ENCODE measurements at places on chromosomes 4 and X.
A peak's percentile ranks its signal among the peaks of the same experiment; 100 is the strongest.

- DNase-seq: no peak
Observed at GRCh38 chr4:153207027-153207426, 2.8 kb downstream of the TRIM2 start.

DNA sequence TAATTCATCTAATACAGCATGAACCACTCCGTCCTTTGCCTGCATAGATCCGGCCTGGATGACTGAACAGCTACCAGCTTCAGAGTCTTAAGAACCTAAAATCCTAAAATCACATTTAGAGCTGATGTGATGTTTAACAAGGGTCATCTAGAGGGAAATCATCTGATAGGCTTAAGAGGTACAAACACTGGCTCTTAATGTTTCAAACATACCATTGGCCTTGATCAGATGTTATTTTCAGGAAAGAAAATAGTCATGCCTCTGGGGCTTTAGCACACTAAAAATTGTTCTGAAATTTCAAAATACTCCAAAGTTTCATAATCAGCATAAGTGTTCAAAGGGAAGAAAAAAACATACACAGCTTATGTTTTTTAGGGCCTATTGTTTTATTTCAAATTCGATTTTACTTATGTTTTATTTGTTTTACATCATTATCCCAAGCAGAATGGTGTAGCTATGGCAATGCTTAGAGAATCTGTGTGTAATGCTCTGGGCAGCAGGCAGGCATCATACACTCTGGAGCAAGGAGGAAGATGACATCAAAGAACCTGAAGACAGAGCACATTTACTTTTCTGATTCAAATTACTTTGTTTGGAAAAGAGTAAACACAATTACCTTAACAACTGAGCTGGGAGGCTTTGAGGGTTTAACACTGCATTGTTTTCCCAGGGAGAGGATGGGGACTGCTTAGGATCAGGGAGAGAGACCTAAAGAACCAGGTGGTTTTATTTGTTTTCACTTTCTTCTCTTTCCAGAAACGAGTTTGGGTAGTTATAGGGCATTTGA is 25.3 kb upstream of the LEF1 start:
- DNase-seq: no peak

DNA sequence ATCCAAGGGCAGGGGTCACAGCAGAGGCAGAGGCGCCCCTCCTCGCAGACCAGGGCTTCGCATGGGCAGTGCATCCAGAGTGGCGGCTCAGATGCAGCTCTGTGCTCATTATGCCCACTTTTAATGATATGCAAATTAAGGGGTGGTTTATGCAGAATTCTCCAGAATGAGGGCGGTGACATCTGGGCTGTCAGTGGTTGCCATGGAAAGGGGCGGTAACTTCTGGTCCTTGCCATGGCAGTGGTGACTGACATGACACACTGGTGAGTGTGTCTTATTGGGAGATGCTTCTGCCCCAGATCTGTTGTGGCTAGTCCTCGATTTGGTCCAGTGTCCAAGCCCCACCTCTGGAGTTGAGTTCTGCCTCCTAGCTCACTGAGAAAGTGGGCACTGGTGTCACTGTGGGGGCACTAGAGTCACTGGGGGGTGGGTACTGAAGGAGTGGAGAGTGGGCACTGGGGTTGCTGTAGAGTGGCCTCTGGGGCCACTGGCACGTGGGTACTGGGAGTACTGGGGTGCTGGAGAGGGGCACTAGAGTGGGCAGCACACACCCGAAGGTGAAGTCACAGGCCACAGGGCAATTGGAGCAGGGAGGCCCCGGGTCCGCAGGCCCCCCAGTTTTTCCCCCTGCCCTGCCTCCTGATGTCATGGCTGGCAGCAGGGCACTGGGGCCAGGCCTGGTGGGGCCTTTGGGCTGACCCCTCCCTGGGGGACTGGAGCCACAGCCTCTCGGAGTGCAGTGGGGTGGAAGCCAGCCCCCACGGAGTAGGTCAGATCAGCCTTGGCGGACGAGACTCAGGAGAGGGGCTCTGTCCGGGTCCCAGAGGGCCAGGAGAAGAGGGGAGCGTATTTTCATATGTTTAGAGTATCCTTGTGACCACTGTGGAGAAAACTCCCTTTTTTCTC is 98.6 kb upstream of the NKX1-1 start:
- no peak for DNase-seq

DNA sequence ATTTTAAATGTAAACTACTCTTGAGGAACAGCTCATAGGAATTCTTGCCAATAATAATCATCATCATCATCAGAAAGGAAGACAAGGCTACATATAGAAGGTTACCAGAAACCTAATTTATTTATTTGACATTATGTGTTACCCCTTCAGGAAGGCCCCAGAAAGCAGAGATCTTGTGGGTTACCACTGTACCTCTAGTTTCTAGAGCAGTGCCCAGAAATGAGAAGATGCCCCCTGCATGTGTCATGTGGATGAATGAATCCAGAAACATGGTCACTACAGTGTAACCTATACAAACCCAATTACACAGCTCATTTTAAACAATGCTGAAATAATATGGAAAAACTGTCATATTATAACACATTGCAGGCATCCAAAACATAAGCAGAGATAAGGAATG is 70.4 kb downstream of the ARAP2 start:
- no peak for DNase-seq

DNA sequence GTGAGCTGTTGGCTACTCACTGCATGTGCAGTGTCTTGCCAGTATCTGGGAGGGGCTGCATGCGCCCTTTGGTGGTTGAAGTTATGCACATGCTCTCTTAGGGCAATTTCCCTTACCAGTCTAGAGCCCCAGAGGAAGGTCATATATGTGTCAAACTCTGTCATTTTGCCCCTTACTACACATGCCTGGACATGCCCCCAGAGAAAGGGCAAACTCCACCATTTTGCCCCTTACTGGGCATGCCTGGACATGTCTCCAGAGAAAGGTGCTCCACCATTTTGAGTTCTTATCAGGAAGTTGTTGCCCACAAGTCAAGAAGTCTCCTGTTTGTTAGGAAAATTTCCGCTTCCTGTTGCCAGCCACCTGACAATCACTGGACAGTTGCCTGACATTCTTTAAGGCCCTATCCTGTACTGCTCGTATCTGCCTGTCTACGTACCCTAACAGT is 56.4 kb upstream of the PLAC8 start:
- no peak for DNase-seq

DNA sequence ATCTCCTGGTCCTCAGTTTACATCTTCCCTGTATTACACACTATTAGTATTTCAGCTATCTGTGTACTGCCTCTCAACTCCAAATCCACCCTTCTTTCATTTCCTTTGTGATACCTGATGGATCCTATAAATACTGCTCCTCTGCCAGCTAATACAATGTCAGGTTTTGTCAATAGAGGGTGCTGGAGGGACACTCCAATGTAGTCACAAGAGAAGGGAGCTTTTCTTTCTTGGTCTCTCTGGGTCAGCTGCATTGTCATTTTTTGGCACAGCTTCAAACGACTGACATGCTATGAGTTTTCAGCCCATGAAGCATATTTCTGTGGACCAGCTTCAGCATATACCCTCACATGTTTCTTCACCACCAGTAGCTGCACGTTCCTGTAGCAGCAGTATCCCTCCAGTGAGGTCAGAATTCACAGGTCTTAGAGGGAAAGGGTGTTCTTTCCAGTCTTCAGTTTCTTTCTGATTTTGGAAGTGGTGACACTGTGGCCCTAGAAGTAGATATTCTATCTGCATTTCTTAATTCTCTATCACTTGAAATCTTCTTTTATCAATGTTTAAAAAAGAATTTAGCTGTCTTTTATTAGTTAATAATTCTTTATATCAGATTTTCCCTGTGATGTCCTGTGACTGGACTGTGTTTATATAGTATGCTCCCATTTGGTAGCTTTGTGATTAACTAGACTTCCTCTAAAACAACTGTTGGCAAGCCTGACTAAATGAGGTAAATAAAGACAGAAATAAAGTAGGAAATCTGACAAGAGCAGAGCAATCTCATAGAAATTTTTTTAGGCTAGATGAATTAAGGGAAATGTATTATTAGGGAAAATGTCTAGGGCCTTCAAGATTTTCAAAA is 60.6 kb downstream of the GABRA2 start:
- peak; percentile 4 for DNase-seq

- DNase-seq: peak; percentile 71
Observed at GRCh38 chrX:130726661-130727060, 176.3 kb downstream of the ENOX2 start.

- no peak for DNase-seq
Observed at GRCh38 chr4:76620723-76621468, 185.9 kb downstream of the SHROOM3 start.

DNA sequence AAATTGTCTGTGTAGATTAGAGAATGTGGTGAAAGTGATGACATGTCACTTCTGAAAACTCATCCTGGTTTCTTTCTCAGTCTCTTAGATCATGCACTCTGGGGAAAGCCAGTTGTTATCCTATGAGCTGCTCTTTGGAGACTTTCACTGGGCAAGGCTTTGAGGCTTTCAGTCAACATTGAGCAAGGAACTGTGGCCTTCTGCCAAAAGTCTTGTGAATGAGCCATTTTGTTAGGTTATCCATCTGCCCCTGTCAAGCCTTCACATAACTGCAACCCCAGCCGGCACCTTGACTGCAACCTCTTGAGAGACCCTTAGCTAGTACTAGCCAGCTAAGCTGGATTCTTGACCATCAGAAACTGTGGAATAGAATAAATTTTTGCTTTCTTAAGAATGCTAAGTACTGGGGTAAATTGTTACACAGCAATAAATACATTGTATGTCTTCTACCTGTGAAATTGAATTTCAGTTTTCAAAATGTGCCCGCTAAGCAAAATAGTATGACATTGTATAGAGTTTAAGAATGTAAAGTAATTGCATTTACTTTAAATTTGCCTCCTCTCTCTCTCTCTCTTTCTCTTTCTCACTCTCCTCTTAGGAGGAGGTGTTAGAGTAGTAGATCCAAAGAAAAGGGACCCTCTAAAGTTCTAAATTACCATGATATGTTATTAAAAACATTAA is 1273.0 kb downstream of the RAPGEF2 start:
- DNase-seq: no peak

DNA sequence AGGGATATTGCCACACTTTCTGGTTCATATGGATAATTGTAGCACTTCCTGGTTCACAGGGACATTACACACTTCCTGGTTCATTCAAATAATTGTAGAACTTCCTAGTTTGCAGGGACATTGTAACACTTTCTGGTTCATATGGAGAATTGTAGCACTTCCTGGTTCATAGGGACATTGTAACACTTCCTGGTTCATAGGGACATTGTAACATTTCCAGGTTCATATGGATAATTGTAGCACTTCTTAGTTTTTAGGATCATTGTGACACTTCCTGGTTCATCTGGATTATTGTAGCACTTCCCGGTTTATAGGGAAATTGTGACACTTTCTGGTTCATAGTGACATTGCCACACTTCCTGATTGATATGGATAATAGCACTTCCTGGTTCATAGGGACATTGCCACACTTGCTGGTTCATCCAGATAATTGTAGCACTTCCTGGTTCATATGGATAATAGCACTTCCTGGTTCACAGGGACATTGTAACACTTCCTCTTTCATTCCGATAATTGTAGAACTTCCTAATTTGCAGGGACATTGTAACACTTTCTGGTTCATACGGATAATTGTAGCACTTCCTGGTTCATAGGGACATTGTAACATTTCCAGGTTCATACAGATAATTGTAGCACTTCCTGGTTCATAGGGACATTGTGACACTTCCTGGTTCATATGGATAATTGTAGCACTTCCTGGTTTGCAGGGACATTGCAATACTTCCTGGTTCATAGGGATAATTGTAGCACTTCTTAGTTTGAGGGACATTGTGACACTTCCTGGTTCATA is 59.2 kb upstream of the CD99 start:
- no peak for DNase-seq

GRCh38 chr4:159283696-159284095 is 180.8 kb downstream of the RAPGEF2 start:
- peak; percentile 97 for DNase-seq

DNA sequence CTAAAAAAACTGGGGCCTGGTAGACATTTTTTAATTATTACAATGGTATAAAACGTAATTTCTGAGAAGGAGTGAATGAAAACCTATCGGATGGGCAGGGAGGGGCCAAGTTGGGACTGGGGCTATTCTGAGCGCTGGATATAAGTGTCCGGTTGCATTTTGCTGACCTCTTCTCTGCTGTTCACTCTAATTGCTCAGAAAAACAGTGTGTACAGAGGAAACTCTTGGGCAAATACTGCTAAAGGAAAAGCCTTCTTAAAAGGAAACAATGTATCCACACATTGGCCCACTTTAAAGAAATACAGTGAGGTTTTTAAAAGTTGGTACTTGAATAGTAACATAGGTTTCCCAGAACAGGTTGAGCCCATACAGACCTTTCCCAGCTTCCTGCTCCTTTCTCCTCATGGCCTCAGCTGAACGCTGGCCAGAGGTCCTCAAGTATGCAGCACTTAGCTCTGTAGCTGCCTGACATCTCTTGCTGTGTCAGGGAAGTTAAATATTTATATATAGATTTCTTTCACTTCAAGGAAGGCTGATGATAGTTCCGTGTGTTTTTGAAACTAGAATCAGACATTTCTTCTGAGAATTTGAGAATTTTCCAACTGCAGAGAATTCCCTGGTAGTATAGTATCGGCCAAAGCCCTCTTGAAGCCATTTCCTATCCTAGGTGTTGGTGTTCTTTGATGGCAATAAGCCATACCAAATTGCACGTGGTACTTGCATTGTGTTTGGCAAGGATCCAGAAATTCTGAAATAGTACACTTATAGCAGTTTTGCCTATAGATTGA is 97.1 kb upstream of the SLC4A4 start:
- no peak for DNase-seq

GRCh38 chr4:5019796-5020195 is 538 bp upstream of the CYTL1 start:
- DNase-seq: no peak

- DNase-seq: peak; percentile 79
Observed at GRCh38 chrX:1392376-1393068, 609 bp upstream of the SLC25A6 start.

DNA sequence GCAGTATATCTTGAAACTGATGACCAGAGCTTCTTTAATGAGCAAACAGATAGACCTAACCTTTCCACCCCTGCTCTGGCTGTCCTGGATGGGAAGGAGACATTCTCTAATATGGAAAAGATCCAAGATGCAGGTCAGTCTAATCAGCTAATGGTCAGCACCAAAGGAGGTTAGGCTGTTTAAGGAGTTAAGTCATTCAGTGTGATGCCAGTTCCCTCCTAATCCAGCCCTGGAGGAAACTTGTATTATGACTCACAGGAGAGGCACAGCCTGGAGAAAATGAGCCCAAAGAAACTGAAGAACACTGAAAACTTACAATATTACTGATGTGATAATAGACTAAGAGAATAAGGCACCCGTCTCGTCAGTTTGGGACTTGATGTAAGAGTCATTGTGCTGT is 323.0 kb downstream of the HNRNPD start:
- DNase-seq: no peak

DNA sequence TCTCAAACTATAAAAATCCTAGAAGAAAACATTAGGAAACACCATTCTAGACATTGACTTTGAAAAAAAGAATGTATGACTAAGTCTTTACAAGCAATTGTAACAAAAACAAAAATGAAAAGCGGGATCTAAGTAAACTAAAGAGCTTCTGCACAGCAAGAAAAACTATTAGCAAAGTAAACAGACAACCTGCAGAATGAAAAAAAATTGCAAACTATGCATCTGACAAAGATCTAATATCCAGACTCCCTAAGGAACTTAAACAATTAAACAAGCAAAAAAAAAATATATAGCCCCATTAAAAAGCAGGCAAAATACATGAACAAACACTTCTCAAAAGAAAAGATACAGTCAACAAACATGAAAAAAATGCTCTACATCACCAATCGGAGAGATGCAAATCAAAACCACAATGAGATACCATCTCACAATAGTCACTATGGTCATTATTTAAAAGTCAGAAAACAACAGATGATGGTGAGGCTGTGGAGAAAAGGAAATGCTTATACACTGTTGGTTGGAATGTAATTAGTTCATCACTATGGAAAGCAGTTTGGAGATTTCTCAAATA is 168.1 kb downstream of the EPHA5 start:
- DNase-seq: peak; percentile 82
